Activated CD4-positive, alpha-beta T cell treated with anti-CD3 and anti-CD28 coated beads, Interleukin-2, amount 10 ng/mL, durations not matched to agents 24 days and 14 days (primary cell): ENCODE measurements at places on chromosomes 7 and 10.

DNA sequence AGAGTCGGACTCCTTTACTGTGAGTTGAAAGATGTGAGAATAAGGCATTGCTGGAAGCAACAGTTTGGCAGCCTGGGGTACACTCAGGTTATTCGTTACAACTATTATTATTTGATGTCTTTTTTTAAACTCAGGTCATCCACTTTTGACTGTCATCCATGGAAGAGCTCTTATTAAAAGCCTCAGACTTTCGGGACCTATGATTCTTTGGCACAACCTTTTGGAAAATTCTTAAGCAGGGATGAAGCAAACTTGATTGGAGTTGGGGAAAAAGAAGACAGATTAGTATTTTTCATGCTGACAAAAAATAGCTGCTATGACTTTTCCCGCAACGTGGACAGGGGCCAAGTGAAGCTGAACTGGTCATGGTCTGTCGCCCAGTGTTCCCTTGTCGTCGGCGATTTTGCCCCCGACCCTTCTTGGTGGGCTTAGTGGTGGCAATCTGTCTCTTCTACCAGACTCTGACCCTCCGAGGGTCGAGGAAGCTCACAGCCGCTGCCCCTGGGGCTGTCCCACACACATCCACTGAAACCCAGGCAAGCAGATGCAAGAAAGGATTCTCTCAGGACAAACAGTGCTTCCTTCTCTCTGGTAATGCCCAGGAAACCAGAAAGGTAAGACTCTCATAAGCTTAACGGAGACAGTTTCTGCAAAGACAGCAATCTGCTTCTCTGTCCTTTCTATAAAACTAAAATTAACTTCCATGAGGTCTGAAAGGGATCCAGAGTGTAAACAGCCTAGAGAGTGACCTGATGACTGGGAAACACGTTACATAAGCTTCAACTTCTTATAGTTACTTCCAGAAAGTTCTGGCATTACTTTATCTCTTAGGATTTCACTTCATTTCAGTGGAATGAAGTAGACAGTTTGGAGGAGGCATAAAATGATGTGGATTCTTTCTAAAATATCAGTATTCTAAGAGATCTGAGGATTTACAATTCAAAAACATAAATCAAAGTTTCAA lies 1.0 kb downstream of the CPED1 start:
- H3K4me1 ChIP-seq: peaks cover 14% of the 10 kb centered on the region
- peaks cover 62% of the 10 kb centered on the region for H3K27me3 ChIP-seq
- no peaks in the 10 kb centered on the region for H3K36me3 ChIP-seq
- peak overlapping the region; percentile 85 for H3K4me3 ChIP-seq

GRCh38 chr10:112565434-112566053 lies 118.5 kb downstream of the VTI1A start:
- peak; percentile 74 for DNase-seq
- H3K27ac ChIP-seq: no peak overlapping the region
- no peaks in the 10 kb centered on the region for H3K4me1 ChIP-seq
- no peaks in the 10 kb centered on the region for H3K27me3 ChIP-seq

DNA sequence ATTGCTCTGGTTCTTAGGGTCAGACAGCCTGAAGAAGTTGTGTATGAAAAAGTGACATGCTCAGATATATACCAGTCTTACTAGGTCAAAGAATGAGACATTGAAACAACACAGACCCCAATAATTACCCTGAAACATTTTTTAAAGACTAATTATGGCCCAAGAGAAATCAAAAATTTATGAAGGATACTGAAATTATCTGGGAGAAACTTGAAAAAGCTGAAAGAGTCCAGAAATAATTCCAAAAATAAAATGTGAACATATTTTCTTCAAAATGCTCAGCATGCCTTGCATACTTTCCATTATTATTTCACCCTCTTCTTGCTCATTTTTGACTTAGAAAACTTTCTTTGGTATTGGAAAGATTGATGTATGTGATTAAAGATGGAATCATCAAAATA lies 198.9 kb upstream of the CCDC6 start:
- no peak for DNase-seq
- no peaks in the 10 kb centered on the region for H3K27me3 ChIP-seq
- no peaks in the 10 kb centered on the region for H3K4me1 ChIP-seq
- no peak overlapping the region for H3K4me3 ChIP-seq

DNA sequence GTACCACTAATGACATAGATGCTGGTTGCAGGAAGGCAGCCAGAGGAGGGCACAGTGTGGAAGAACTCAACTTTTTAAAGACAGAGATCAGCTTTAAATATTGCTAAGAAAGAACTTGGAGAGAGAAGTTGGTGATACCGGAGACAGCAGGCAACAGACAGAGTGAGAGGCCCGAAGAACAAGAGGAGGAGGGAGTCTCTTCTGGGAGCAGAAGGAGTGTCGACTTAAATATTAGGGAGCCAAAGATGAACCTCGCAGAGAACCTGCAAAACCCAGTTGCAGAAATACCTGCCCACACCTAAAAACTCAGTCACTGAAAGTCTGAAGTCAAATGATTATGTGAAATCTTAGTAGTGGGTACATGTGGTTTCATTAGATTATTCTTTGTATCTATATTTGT lies 3.4 kb upstream of the WDR86 start:
- H3K27ac ChIP-seq: no peak overlapping the region
- DNase-seq: no peak
- H3K4me3 ChIP-seq: no peak overlapping the region
- peaks cover 63% of the 10 kb centered on the region for H3K27me3 ChIP-seq
- H3K36me3 ChIP-seq: no peaks in the 10 kb centered on the region
- H3K4me1 ChIP-seq: peaks cover 19% of the 10 kb centered on the region

- H3K4me1 ChIP-seq: peaks cover 39% of the 10 kb centered on the region
- no peaks in the 10 kb centered on the region for H3K27me3 ChIP-seq
- H3K27ac ChIP-seq: peak overlapping the region; percentile 84
Measured at GRCh38 chr10:70619271-70620019, 16.9 kb upstream of the PRF1 start.

DNA sequence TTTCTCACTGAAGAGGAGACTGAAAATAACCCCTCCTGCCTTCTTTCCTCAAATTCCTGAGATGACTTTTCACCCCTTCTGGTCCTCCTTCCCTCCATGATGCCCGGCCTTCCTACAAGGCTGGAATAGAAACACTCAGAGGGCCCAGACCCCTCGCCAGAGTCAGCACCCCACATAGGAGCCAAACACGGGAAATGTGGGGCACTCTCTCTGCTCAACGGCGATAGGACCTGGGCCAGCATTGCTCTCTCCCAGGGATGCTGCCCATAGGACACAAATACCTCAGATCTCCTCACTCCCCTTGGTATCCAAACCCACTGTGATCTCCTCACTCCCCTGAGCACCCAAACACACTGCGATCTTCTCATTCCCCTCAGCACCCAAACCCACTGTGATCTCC lies 7.4 kb downstream of the CFAP46 start:
- no peaks in the 10 kb centered on the region for H3K4me1 ChIP-seq
- H3K36me3 ChIP-seq: peaks cover 2% of the 10 kb centered on the region
- DNase-seq: no peak

GRCh38 chr7:123622660-123623386 lies 21.2 kb downstream of the ASB15 start:
- H3K4me1 ChIP-seq: no peaks in the 10 kb centered on the region
- H3K27me3 ChIP-seq: peaks cover 5% of the 10 kb centered on the region
- H3K27ac ChIP-seq: no peak overlapping the region

GRCh38 chr7:88432301-88432700 lies 125.6 kb upstream of the STEAP4 start:
- H3K4me1 ChIP-seq: no peaks in the 10 kb centered on the region
- no peaks in the 10 kb centered on the region for H3K27me3 ChIP-seq
- H3K4me3 ChIP-seq: no peak overlapping the region
- H3K36me3 ChIP-seq: no peaks in the 10 kb centered on the region

- H3K36me3 ChIP-seq: no peaks in the 10 kb centered on the region
- no peaks in the 10 kb centered on the region for H3K27me3 ChIP-seq
- peak; percentile 66 for DNase-seq
- H3K4me1 ChIP-seq: peaks cover 46% of the 10 kb centered on the region
- H3K27ac ChIP-seq: peak overlapping the region; percentile 88
Measured at GRCh38 chr10:3875842-3876235, 90.8 kb upstream of the KLF6 start.

DNA sequence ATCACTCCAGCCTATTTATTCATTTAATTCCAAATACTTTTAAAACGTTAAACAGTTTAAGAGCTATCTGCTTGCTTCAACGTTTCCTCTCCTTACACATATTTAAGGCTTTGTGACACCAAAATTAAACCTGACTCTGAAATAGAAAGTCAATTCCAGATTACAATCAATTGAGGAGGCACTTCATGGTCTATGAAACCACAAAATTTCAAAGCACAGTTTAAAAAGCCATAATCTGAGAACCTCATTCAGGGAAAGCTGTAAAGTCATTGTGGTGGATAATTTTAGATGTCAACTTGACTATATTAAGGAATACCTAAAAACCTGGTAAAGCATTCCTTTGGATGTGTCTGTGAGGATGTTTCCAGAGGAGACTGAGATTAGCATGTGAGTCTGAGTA lies 6.2 kb downstream of the SNX13 start:
- no peaks in the 10 kb centered on the region for H3K27me3 ChIP-seq
- peaks cover 10% of the 10 kb centered on the region for H3K36me3 ChIP-seq
- no peak overlapping the region for H3K4me3 ChIP-seq

GRCh38 chr7:141974831-141975230 lies 1.3 kb upstream of the TAS2R38 start:
- H3K27me3 ChIP-seq: no peaks in the 10 kb centered on the region
- no peak overlapping the region for H3K27ac ChIP-seq
- peaks cover 10% of the 10 kb centered on the region for H3K4me1 ChIP-seq
- no peaks in the 10 kb centered on the region for H3K36me3 ChIP-seq
- DNase-seq: peak; percentile 60

DNA sequence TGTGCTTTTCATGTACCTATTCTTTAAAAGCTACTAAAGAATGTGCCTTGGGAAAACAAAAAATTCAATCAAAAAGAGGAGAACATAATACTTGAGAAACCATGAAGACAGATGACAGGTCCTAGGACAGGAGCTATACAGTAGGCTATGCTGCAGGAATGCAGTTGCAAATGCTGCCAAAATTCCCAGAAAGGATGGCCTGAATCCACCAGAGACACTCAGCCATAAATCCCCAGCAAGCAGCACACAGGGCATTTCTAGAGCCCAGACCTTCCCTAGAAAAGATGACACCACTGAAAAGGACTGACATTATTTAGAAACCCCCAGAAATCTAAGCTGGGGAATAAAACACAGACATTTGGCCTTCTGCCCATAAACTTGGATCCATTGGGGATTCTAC lies 237.3 kb downstream of the C7orf25 start:
- H3K27ac ChIP-seq: no peak overlapping the region
- H3K36me3 ChIP-seq: no peaks in the 10 kb centered on the region
- no peak for DNase-seq
- no peaks in the 10 kb centered on the region for H3K4me1 ChIP-seq
- no peak overlapping the region for H3K4me3 ChIP-seq

GRCh38 chr7:40000734-40001315 lies 50.8 kb downstream of the CDK13 start:
- H3K4me3 ChIP-seq: no peak overlapping the region
- peaks cover 17% of the 10 kb centered on the region for H3K36me3 ChIP-seq
- no peak for DNase-seq
- no peak overlapping the region for H3K27ac ChIP-seq

GRCh38 chr7:77427996-77428603 lies 12.0 kb upstream of the GSAP start:
- H3K36me3 ChIP-seq: no peaks in the 10 kb centered on the region
- H3K4me1 ChIP-seq: peaks cover 40% of the 10 kb centered on the region
- H3K27me3 ChIP-seq: peaks cover 6% of the 10 kb centered on the region
- H3K4me3 ChIP-seq: peak overlapping the region; percentile 59
- peak overlapping the region; percentile 79 for H3K27ac ChIP-seq

DNA sequence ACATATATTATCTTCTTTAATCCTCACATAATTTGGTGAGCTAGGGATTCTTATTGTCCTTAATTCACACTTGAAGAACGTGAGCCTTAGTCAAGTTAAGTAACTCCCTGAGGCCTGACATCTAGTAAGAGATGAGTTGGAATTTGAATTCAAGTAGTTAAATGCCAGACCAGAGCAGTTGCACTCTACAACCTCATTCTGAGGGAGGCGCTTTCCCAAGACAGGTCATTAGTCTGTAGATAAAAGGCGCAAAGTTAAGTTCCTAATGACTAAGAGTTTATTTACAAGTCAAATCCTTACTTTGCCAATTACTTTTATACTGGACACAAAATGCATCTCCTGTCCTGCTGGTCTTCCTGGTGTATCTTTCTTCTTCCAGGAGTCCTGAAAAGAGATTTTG lies 3.6 kb upstream of the EXOC6 start:
- no peak for DNase-seq
- no peak overlapping the region for H3K27ac ChIP-seq
- H3K36me3 ChIP-seq: no peaks in the 10 kb centered on the region

GRCh38 chr7:96686305-96686704 lies 23.3 kb downstream of the SEM1 start:
- peak overlapping the region; percentile 11 for H3K27ac ChIP-seq
- DNase-seq: no peak
- H3K27me3 ChIP-seq: no peaks in the 10 kb centered on the region

GRCh38 chr10:72194949-72195348 lies 20.9 kb upstream of the ANAPC16 start:
- no peak overlapping the region for H3K4me3 ChIP-seq
- H3K4me1 ChIP-seq: peaks cover 2% of the 10 kb centered on the region
- no peaks in the 10 kb centered on the region for H3K27me3 ChIP-seq
- H3K27ac ChIP-seq: no peak overlapping the region
